ENCODE measurements at places on chromosomes 6 and 20. TPM values are rescaled to one million over a fixed set of nuclear protein-coding genes. Genes with fewer than 3 reads are reported as not detected.

DNA sequence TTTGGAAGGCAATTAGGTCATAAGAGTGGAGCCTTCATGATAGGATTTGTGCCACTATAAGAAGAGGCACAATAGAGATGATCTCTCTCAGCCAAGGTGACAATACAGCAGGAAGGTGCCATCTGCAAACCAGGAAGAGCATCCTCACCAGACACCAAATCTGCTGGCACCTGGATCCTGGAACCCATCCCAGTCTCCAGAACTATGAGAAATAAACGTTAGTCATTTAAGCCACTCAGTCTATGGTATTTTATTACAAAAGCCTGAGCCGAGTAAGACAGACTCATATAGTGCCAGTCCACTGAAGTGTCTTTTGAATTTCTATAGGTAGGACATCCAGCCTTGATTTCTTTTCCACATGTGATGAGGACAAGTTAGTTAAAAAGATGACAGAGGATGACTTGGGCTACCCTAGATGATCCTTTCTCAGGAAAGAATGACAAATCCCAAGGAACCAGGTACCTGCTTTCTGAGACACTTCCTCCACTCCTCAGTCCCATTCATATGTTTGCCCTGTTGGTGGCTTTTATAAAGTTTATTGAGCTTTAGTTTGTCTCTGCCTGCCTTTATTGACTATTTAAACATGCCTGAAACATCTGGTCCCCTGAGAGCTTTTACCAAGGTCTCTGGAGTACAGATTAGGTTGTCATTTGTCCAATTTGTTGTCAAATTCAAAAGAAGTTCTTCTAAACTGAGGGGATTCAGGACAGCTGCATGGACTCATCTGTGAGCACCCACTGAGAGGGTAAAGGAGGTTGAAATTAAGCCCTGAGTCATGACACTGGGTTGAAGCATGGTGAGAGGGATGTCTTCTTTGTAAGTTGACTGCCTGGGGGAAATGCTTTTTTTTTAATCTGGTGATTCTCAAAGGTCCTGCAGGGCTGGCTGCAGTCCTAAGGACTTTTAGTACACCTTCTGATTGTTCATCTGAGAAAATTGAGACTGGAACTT is 165.0 kb upstream of the PLCB4 start:
- no peak for ATAC-seq

DNA sequence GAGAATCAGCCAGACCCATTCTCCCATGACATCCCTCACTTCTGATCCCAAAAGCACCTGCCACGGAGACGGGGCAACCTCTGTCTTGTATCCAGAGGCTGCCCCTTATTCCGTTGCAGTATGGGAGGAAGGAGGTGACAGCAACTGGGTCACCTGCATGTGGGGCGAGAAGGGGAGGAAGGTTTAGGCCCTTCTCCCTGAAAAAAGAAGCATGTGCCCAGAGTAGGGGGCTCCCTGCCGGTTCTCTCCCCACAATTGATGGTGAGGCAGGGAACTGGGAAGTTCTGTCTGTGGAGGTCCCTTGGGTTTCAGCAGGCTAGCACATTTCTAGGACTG is 49.3 kb upstream of the FANCE start:
- no peak for ATAC-seq

DNA sequence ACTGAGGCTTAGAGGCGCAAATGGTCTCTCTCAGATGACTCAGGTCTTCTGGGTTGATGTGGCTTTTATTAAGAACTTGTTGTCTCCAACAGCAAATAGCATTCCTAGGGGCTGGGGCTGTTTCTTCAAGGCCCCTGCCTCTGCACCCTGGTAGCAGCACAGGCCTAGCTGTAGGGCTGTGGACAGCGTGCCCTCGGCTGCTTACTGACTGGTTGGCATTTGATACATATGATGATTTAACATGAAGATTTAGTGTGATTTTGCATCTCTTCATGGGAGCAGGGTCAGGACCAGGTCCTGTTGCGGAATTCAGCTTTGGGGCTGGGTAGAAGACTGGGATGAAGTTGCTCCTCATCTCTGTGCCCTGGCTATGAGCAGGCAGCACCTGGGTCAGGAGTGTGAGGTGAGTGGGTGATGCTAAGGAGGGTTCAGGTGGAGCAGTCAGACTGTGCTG is 24.3 kb upstream of the IER3 start:
- ATAC-seq: no peak

DNA sequence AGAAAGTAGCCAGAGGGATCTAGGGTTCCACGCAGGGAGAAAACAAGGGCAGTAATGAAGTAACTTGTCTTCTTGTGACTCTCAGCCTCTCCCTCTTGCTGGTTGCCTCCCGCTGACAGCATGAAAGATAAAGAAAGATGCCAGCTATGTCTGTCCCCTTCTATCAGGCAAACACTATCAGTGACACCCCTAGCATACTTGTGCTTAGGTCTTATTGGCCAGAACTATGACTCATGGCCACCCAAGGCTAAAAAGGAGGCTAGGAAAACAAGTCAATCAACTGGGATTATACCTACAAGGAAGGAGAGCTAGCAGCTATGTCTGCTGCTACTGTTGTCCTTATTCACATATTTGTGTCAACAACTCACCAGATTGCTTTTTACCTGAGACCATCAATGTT is 206.8 kb upstream of the SOX4 start:
- no peak for ATAC-seq

The CD24 gene
- 757 TPM for total RNA-seq

Data from motor neuron (in vitro differentiated cells).